Left renal pelvis (tissue), 4 donors: ENCODE measurements at places on chromosomes 2 and 18.

- DNase-seq, result no peak
Measured at GRCh38 chr2:128772671-128773070, 454.0 kb upstream of the HS6ST1 start.

GRCh38 chr2:128438586-128438985 is 119.9 kb upstream of the HS6ST1 start:
- DNase-seq, result no peak

GRCh38 chr2:39530411-39530866 is 93.4 kb upstream of the MAP4K3 start:
- no peak for DNase-seq

DNA sequence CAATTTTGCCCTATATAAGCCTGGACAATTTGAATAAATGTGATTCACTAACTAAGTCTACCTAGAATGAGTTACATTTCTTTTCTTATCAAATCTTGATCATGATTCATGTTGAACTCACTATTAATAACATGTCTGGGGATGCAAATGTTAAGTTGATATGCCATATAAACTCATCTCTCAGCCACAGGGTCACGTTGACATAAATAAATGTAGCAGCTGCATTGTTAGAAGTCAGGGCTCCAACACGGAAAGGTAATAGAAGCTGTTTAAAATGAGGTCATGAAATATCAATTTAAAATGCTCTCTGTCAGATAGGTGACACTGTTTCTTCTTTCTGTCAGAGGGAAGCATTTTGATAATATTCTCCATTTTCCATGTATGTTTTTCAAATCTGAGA is 521.9 kb downstream of the CCDC85A start:
- DNase-seq, result no peak

- DNase-seq, result no peak
Measured at GRCh38 chr2:181673173-181673572, 7.1 kb downstream of the NEUROD1 start.

GRCh38 chr18:22734105-22734661 is 198.9 kb upstream of the RBBP8 start:
- no peak for DNase-seq

GRCh38 chr2:239465017-239466001 is 64.5 kb upstream of the HDAC4 start:
- DNase-seq, result no peak

DNA sequence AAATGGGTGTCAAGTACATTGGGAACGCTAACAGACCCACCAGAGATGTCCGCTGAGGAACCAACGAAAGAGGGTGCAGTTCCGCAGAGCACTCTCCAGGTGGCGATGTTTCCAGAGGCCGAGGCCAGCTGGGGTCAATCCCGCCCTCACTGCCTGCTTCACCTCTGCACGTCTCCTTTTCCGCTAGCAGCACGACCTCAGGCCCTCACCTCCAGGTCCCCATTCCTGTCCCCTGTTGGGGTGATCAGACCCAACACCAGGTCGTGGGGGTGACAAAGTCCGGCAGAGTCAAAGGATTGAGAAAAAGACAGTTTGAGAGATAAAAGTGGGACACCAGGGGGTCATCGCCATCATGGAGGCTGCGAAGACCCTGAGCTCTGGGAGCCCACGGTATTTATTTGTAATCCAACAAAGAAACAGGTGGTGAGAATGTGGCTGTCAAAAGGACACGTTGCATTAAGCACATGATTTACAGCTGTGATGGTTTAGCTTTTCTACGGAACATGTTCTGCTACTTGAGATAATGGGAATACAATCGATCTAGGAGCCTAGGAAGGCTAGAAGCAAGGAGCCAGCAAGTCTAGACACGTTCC is 27.3 kb downstream of the ZAP70 start:
- no peak for DNase-seq

DNA sequence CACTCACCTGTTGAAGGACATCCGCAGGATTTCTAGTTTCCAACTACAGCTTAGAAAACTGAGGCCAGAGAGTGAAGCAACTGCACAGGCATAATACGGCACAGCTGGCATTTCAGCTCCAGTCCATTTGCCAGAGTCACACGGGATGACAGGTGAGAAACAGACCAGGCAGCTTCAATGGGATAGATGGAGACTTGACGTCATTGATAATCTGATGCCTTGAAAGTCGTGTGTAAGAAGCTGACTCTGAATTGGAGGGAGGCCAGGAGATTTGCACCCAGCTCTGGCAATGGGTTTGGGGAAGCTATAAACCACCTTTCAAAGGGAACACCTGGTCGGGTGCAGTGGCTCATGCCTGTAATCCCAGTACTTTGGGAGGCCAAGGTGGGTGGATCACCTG is 12.4 kb upstream of the DNMT3A start:
- DNase-seq, result no peak

DNA sequence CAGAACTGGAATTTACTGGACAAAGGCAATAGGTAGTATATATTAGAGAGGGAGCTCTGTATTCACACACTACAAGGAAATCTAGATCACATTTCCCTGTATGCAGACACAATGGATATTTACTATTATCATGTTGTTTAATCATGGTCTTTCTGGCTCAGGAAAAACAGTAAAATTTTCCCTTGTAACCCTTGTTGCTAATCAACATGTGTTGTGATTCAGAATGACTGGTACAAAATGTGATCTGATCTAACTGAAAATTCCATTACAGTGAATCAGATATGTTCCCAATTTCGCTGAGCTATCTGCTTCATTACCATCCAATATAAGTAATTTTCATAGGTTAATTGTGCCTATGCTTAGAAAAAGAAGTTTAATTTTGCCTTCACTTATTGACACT is 1109.7 kb downstream of the LRP1B start:
- no peak for DNase-seq

- no peak for DNase-seq
Measured at GRCh38 chr2:62884514-62884913, 166.1 kb upstream of the OTX1 start.

GRCh38 chr2:4291430-4291829 is 588.1 kb downstream of the DCDC2C start:
- DNase-seq, result no peak

DNA sequence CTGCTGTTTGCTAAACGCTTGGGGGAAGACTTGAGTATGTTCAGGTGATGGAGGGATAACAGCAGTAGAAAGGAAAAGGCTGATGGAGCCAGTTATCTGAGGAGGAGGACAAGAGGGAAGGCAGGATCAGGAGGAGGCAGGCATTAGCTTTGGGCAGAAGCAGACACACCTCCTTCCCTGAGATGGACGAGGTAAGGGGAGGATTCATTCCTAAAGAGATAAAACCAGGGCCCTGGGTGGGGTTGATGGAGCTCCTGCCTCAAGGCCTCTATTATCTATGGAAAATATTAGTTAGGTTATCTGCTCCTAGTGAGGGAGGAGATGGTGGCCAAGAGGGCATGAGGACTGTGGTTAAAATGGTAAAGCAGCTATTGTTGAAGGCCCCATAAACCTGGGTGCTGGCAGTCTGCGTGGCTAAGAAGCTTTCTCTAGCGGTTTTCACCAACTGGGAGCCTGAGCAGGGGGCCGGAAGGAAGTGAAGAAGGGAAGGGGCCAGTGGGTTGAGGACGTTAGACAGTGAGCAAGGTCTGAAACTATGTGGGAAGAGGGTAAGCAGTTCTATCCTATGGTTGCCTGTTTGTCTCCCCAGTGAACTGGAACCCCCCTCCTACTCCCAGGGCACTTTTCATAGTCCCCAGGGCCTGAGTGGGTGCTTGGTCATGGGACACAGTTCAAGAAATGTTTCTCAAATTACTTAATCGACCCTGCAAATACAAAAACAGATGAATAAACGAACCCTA is 56.6 kb upstream of the HK2 start:
- no peak for DNase-seq

- peak; percentile 16 for DNase-seq
Measured at GRCh38 chr2:80852808-80853139, 548.2 kb upstream of the LRRTM1 start.

GRCh38 chr2:238171575-238172187 is 12.9 kb downstream of the ERFE start:
- no peak for DNase-seq
